ENCODE measurements at places on chromosomes 5 and 9. TPM values are rescaled to one million over a fixed set of nuclear protein-coding genes. Genes with fewer than 3 reads are reported as not detected.

Gene TMEM141
- 37.2 TPM for total RNA-seq

DNA sequence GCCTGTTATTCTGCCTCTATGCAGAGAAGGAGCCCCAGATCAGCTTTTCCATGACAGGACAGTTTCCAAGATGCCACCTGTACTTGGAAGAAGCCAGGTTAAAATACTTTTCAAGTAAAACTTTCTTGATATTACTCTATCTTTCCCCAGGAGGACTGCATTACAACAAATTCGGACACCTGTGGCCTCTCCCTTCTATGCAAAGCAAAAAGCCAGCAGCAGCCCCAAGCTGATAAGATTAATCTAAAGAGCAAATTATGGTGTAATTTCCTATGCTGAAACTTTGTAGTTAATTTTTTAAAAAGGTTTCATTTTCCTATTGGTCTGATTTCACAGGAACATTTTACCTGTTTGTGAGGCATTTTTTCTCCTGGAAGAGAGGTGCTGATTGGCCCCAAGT, 301 bp upstream of the IL4 start:
- no peak for DNase-seq

- no peak for DNase-seq
These were observed 76.1 kb downstream of the TLE1 start for GRCh38 chr9:81613002-81613812.

DNA sequence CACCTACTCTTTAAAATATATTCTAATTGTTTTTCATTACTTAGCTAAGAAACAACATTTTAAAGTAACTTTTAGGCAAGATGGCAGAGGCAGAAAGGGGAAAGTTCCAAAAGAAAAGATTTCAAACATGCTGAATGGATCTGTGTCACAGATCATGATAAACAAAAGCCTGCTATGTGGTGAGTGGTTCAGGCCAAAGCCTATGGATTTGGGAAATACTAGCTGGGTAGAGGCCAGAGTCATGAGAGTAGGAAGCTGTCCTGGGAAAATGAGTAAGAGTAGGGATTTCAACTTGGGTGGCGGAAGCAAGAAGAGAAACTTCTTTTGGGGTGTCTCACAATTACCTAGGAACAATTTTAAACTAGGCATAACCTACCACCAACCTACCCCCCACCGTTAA, 68.7 kb upstream of the GRHPR start:
- no peak for DNase-seq

DNA sequence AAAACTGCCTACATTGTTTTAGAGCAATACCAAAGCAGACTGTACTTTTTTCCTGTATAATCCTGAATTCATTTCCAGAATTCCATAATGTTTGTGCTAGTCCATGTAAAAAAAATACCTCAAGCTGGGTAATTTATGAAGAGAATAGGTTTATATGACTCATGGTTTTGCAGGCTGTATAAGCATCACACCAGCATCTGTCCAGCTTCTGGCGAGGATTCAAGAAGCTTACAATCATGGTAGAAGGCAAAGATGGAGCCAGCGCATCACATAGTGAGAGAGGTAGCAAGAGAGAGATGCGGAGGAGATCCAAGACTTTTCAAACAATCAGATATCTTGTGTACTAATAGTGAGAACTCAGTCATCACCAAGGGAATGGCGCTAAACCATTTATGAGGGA, 280.3 kb upstream of the CDH9 start:
- no peak for DNase-seq

GRCh38 chr5:73859696-73860095, 233.7 kb downstream of the ARHGEF28 start:
- DNase-seq: no peak

- DNase-seq: no peak
These were observed 5.0 kb downstream of the NCBP1 start for GRCh38 chr9:97638666-97639065.

GRCh38 chr9:93203718-93204469, 20.0 kb downstream of the WNK2 start:
- no peak for DNase-seq

DNA sequence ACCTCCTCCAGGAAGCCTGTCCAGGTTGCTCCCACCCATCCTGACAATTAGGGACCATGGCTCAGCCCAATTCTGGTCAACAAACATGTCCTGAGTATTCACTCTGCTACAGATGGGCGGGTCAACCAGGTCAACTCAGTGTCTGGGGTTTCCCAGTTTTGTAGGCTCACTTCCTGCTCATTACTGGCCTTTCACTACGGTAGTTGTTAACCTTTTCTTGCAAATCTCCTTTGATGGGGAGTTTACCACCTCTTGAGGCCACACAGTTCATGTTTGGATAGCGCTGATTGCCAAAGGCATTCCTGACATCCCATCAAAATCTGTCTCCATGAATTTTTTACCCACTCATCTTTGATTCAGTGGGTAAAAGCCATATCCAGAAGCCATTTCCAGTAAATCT, 13.8 kb downstream of the TMEM8B start:
- no peak for DNase-seq

Gene IL5
- 1.5 TPM for total RNA-seq

GRCh38 chr9:4090491-4090890, 209.4 kb downstream of the GLIS3 start:
- no peak for DNase-seq

DNA sequence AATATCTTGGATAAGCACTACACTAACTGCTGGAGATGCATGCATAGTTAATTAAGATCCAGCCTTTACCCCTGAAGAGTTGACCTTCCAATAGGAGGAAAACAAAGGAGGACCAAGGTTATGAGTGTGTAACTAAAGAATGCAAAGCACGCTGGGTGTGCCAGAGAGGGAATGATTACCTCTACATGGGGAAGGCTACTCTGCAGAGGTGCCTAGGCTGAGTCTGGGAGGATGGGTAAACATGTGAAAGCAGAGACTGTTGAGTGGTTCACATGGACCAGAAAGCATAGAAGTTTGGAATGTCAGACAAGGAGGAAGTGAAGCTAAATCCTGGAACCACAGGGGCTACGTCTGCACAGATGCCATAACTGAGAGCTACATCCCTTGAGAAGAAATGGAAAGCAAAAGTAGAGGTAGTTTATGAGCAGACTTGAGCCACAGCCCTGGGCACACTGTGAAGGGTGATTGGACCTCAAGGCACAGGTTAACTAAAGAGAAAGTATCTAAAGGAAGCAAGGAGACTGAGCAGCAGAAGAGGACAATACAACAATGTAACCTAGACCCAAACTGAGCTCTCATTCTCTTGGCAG, 176.2 kb downstream of the DENND1A start:
- no peak for DNase-seq

Gene LHX6
- not detected for total RNA-seq
